SK-N-DZ (cell line): ENCODE measurements at places on chromosomes 7 and 10.

GRCh38 chr7:143433759-143434158 is 9.5 kb upstream of the TAS2R60 start:
- no peak for DNase-seq

DNA sequence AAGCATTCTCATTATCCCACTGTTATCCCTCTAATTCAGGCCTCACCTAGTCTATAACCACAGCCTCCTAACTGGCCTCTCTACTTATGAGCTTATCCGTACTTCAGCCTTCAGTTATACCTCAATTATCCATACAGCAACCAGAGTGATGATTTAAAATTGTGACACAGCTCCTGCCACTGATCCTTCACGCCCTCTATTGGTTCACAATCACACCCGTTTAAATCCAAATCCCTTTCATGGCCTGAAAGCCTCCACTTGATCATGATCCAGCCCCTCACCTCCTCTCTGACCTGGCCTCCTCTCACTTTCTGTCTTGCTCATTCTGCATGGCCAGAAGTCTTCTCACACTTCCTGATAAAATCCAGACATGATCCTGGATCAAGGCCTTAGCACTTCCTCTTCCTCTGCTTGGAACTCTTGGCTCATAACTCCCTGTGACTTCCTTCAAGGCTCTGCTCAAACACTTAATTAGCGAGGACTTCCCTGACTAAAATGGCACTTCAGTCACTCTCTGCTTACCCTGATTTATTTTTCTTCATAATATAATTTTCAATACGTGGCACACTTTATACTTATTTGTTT is 19.0 kb upstream of the TMEM26 start:
- no peak for DNase-seq

DNA sequence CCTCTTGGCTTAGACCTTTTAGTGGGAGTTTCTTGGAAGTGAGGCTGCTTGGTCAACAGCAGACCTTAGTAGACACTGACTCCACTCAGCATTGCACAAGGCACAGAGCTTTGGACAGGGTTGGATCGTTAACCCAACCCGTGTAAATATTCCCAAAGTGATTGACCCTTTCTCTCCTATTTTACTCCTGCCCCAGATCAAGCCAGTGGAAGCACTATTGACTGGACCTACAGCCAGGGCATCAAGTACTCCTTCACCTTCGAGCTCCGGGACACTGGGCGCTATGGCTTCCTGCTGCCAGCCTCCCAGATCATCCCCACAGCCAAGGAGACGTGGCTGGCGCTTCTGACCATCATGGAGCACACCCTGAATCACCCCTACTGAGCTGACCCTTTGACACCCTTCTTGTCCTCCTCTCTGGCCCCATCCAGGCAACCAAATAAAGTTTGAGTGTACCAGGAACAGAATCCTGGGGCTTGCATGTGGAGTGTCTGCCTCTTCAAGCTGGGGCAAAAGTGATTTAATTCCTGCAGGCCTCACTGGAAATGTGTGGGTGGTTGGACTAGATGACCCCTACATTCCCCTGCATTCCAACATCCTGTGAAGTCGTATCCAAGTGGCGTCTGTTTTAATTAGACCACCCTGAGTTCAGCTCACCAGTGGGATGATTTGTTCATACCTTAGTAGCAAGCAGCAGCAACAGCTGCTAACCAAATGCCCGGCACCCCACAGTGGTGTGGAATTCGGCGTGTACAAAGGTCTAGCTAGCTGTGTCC is 7.5 kb downstream of the CPA1 start:
- DNase-seq = no peak

DNA sequence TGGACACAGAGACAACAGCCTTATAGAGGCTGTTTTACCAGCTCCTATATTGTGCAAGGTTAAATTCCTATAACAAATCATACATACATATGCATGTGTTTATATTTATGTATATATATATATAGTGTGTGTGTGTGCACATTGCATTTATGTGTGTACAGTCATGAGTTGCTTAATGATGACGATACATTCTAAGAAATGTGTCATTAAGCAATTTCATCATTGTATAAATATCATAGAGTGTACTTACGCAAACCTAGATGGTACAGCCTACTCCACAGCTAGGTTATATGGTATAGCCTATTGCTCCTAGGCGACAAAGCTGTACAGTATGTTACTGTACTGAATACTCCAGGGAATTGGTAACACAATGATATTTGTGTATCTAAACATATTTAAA is 30.1 kb upstream of the TNKS2 start:
- no peak for DNase-seq

GRCh38 chr10:61701706-61702105 is 39.0 kb downstream of the CABCOCO1 start:
- DNase-seq = no peak

GRCh38 chr10:112126172-112126571 is 57.4 kb downstream of the GPAM start:
- peak; percentile 58 for DNase-seq

DNA sequence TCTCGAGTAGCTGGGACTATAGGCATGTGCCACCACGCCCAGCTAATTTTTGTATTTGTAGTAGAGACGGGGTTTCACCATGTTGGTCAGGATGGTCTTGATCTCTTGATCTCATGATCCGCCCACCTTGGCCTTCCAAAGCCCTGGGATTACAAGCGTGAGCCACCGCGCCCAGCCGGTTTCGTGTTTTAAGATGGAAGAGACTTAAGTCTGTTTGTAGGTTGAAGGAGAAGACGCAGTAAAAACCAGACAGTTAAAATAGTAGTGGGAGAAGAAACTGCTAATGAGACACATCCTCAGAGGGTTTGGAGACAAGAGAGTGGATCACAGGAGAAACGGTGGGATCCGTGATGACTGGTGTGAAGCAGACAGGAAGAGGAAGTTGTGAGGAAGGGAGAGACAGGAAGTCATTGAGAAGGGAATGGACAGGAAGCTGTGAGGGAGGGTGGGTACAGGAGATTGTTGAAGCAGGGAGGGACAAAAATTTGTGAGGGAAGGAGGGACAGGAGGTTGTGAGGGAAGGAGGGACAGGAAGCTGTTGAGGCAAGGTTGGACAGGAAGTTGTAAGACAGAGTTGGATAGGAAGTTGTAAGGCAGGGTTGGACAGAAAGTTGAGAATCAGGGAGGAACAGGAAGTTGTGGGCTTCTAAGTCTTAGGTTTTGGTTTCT is 115.5 kb downstream of the WDFY4 start:
- no peak for DNase-seq

DNA sequence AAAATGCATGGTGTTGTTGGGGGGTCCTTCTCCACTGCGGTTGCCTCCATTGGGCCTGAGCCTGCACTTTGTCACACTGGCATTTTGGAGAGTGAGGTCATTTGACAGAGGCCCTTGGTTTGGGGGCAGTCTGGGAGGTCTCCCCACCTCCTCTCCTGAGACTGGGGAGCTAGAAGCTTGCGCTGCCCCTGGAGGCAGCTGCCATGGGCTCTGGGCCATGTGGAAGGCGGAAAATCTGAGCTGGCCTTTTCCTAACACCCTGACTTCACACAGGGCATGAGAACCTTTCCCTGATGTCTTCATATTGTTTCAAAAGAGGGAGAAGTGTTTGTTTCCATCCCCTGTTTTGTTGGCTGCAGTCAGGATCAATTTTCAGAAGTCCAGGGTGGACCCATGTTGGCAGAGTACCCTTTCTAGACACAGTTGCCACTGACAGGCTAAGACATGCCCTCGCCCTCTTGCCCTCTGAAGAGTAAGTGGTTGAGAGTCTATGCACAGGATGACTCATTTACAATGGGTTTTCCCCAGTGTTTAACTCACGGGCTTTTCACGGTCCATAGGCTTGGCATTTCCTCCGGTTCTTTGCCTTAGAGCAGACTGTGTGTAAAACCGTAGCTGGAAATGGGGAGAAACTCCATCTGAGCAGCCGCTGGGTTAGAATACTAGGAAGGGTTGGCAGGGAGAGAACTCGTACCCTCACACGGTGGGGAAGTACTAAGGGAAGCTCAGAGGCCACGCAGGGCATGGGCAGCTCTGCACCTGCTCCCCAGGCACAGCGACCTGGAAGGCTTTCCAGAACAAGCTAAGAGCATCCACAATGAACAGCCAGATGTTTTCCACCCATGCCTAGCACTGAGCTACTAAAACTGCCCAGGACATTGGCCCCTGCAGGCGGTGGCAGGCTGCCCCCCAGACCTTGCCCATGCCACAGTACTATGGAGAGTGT is 655.0 kb downstream of the SDK1 start:
- DNase-seq = no peak

GRCh38 chr7:158252081-158252836 is 335.4 kb downstream of the PTPRN2 start:
- DNase-seq = peak; percentile 82

DNA sequence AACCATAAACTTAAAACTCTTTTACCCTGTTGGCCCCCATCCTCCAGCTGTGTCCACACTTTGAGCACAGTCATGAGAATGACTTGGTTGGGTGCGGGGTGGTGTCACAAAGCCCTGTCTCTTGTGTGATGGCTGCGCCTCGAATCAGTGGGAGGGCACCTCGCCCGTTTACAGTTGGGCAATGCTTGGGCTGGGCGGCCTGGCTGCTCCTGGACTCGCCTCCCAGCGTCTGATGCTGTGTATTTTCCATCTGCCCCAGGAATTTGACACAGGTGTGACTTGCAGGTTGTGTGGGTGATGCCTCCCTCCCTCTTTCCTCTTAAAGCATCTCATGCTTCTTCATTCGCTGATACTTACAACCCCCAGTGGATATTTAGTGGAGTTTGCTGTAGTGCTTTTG is 33.7 kb downstream of the CHST12 start:
- no peak for DNase-seq

DNA sequence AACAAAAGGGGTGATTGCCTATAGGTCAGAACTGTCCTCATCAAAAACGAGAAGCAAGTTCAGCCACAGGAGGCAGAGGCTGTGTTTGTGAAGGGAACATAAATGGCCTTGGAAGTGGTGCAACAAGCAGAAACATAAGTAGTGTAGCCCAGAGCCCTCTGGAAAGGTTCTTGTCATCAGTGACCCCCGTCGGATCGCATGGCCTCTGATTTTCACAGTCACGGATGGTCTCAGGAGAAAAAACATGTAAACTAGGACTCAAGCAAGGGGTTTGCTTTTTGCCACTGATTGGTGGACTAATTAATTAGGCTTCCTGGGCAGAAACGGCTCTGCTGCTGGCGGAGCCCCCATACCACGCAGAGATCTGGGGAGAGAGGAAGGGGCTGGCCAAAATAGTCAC is 496.5 kb upstream of the MKI67 start:
- no peak for DNase-seq

GRCh38 chr7:151731022-151731441 is 145.9 kb downstream of the PRKAG2 start:
- DNase-seq = peak; percentile 62

GRCh38 chr10:62990126-62990525 is 143.0 kb upstream of the NRBF2 start:
- DNase-seq = no peak

GRCh38 chr10:4351723-4352413 is 474.1 kb upstream of the AKR1E2 start:
- DNase-seq = no peak

- DNase-seq = no peak
Measured at GRCh38 chr7:2945171-2945570, 98.5 kb downstream of the CARD11 start.
